ENCODE measurements at places on chromosomes 5 and 9.

DNA sequence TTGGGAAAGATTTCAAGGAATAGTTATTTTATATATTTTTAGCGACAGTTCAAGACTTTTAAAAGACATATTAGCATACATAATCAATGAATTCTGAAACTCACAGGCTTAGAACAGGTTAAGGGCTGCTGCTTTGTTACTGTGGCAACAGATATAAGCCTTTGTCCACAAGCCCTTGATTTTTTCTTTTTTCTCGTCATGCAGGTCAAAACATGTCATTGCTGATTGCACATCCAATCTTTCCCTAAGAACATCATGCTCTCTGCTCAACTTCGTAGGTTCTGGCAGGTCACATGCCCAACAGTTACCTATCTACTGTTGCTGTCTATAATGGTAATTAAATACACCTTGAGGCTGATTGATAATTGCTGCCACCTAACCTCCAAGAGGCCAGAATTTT is 172.5 kb upstream of the PTPRD start:
- no peak overlapping the region for H3K27ac ChIP-seq
- DNase-seq = no peak
- H3K27me3 ChIP-seq = no peaks in the 10 kb centered on the region
- no peaks in the 10 kb centered on the region for H3K36me3 ChIP-seq
- H3K4me3 ChIP-seq = no peak overlapping the region

DNA sequence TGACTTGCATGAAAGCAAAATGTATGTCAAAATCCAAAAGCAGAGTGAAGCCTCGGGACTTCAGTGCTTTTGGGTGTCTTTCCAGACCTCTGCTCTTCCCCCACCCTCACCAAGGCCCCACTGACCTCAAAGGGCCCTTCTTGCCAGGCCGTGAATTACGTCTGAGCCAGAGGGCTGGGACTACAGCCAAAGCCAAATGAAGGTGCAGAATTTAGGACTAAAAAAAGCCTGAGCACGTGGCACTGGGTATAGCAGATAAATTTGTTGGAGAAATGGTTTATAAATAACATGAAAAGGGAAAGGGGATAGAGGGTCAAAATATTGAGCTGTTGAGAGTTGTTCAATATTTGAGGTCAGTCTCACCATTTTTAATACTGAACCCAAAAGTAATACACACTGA is 163.4 kb downstream of the GHR start:
- no peak overlapping the region for H3K27ac ChIP-seq
- no peak for DNase-seq
- peaks cover 20% of the 10 kb centered on the region for H3K27me3 ChIP-seq
- H3K36me3 ChIP-seq = no peaks in the 10 kb centered on the region
- H3K4me1 ChIP-seq = no peaks in the 10 kb centered on the region

DNA sequence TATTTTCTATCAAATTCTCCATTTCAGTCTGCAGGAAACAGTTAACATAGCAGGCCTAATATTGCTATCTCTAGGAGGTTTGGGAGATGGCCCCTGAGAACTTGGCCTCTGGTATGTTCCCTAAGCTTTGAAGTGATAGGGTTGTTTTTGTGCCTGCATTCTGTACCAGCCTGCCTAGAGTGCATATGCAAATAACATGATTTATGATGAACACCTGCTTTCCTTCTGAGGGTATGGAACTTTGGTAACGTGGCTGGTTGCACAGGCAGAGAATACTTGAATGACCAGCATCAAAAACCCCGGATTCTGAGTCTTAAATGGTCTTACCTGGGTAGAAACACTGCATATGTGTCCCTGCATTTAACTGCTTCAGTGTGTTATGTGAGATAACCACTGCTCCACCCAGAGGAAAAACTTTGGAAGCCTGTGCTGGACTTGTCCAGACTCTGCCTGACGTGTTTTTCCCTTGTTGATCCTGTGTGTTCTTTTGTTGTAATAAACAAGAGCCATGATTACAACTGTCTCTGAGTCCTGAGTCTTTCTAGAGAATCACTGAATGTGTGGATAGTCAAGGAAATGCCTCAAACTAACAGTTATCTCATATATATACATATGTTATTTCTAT is 111.3 kb upstream of the ABCA1 start:
- H3K27ac ChIP-seq = no peak overlapping the region
- no peaks in the 10 kb centered on the region for H3K27me3 ChIP-seq
- H3K4me3 ChIP-seq = no peak overlapping the region
- DNase-seq = no peak
- H3K36me3 ChIP-seq = no peaks in the 10 kb centered on the region

DNA sequence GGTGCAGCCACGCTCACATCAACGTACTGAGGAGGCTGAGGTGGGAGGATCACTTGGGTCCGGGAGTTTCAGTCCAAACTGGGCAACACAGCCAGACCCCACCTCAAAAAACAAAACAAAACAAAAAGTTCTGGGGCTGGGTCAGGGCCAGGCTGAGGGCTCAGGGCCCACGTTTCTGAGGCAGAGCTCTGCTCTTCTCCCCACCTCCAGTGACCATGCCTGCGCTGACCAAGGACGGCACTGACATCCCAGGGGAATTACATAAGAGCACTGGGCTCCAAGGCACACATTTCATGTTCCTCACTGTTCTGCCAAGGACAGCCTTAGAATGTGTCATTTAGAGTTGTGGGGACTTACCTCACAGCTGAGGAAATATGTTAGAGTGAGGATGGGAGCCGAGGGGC is 40.4 kb upstream of the TESK1 start:
- no peak overlapping the region for H3K4me3 ChIP-seq
- no peaks in the 10 kb centered on the region for H3K27me3 ChIP-seq
- DNase-seq = no peak
- no peak overlapping the region for H3K27ac ChIP-seq

- no peak overlapping the region for H3K4me3 ChIP-seq
- H3K36me3 ChIP-seq = no peaks in the 10 kb centered on the region
- H3K27me3 ChIP-seq = no peaks in the 10 kb centered on the region
- H3K27ac ChIP-seq = no peak overlapping the region
Measured at GRCh38 chr5:73591102-73591695, 25.7 kb downstream of the UTP15 start.

All from PC-9 (cell line).